ENCODE measurements at places on chromosomes 12 and 14.

GRCh38 chr12:76152181-76152807 lies 67.8 kb upstream of the NAP1L1 start:
- no peak overlapping the region for H3K27ac ChIP-seq
- no peak for DNase-seq
- H3K27me3 ChIP-seq: no peaks in the 10 kb centered on the region
- no peaks in the 10 kb centered on the region for H3K4me1 ChIP-seq

DNA sequence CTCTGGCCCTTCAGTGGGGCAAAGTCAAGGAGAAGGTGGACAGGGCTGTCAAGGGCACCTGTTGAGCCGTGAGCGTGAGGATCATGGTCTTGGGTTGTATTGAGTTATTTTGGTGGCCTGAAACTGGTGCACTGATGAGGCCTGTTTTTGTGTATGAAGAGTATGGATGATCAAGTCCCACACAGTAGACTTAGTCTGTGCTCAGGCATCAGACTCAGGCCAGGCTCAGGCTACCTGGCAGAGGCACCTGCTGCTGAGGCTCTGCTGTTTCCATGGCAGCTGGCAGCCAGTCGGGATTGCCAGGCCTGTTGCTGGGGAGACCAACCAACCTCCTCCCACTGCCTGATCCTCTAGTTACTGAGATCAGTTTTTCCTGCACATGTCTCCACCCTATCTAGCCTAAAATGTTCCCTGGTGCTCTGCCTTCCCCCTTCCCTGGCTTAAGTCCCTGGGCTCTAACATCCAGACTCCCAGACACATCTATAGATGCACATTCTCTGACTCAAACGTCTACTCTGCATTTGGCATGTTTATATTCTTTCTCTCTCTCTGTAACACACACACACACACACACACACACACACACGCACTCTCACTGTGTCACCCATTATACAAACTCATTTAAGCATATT lies 5.1 kb downstream of the JPH4 start:
- H3K27ac ChIP-seq: no peak overlapping the region
- peaks cover 28% of the 10 kb centered on the region for H3K4me1 ChIP-seq
- H3K4me3 ChIP-seq: no peak overlapping the region
- no peak for DNase-seq
- H3K27me3 ChIP-seq: peaks cover 40% of the 10 kb centered on the region

GRCh38 chr12:29662734-29663323 lies 120.9 kb downstream of the TMTC1 start:
- H3K27ac ChIP-seq: no peak overlapping the region
- H3K36me3 ChIP-seq: no peaks in the 10 kb centered on the region
- no peak overlapping the region for H3K4me3 ChIP-seq
- no peak for DNase-seq
- no peaks in the 10 kb centered on the region for H3K27me3 ChIP-seq
- no peaks in the 10 kb centered on the region for H3K4me1 ChIP-seq

GRCh38 chr14:103277931-103278330 lies 56.1 kb upstream of the EIF5 start:
- no peak overlapping the region for H3K27ac ChIP-seq
- DNase-seq: no peak
- peaks cover 75% of the 10 kb centered on the region for H3K27me3 ChIP-seq
- peaks cover 27% of the 10 kb centered on the region for H3K4me1 ChIP-seq
- H3K4me3 ChIP-seq: no peak overlapping the region

DNA sequence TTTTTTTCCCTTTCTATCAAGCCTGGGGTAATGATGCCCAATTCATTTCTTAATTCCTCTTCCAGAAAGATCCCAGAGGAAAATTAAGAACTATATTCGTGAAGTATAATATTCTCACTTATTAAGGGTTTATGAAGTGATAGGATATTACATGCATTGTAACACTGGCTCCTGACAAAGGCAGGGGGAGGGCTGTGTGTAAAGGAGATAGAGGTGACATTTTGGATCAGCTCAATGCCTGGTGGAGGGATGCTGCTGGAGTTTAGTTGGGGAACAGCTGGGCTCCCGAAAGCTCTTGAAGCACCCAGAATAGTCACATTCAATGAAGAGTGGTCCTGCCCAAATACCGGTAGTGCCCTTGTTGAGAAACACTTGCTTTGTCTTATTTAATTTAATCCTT lies 774 bp downstream of the SERPINA11 start:
- no peak for DNase-seq
- no peaks in the 10 kb centered on the region for H3K4me1 ChIP-seq

DNA sequence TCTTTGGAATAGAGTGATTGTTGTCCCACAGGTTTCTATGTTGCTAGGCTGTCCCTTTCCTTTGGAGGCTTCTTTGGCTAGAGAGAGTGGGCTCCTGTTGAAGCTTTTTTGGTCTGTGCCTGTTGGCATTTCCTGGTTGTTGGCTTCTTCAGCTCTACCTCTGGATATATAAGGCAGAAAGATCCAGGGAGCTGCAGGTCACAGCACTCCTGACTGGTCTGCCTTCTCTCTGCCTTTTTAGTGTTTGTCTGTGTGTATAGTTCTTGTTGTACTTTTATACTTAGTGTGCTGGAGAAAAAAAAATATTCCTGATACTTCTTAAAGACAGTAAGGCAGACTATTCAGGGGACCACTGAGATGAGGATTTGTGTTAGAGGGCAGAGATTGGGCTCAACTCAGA lies 202.7 kb downstream of the FBXL14 start:
- H3K4me1 ChIP-seq: no peaks in the 10 kb centered on the region
- DNase-seq: no peak
- no peaks in the 10 kb centered on the region for H3K27me3 ChIP-seq
- no peak overlapping the region for H3K4me3 ChIP-seq
- H3K36me3 ChIP-seq: no peaks in the 10 kb centered on the region
- no peak overlapping the region for H3K27ac ChIP-seq

GRCh38 chr12:108289350-108290161 lies 49.6 kb downstream of the CMKLR1 start:
- no peak overlapping the region for H3K4me3 ChIP-seq
- peaks cover 19% of the 10 kb centered on the region for H3K4me1 ChIP-seq
- peaks cover 10% of the 10 kb centered on the region for H3K36me3 ChIP-seq
- no peak for DNase-seq
- H3K27me3 ChIP-seq: no peaks in the 10 kb centered on the region

Measured in lower lobe of right lung (tissue), 2 donors.